Vein endothelial cell (primary cell): ENCODE measurements at places on chromosomes 12 and 14. TPM values are rescaled to one million over a fixed set of nuclear protein-coding genes. Genes with fewer than 3 reads are reported as not detected.

Gene VDR
- total RNA-seq: 0.33 and 0.38 TPM in 2 replicates

Gene REC8
- 1.3 and 4.1 TPM in 2 replicates for total RNA-seq

Gene ESR2
- total RNA-seq: 0.33 and 0.57 TPM in 2 replicates

Gene MSRB3
- 38.5 and 45.8 TPM in 2 replicates for total RNA-seq

Gene PSEN1
- 45.7 and 49.0 TPM in 2 replicates for total RNA-seq

Gene TCTN1
- 13.4 and 13.6 TPM in 2 replicates for total RNA-seq

Gene OS9
- 182 and 199 TPM in 2 replicates for total RNA-seq

Gene RNF31
- 48.3 and 60.3 TPM in 2 replicates for total RNA-seq

Gene SRRM4
- not detected in 2 replicates for total RNA-seq

Gene CLEC9A
- not detected in 2 replicates for total RNA-seq

Gene C12orf42
- not detected in 2 replicates for total RNA-seq

Gene MPHOSPH9
- total RNA-seq: 30.7 and 48.3 TPM in 2 replicates

Gene CLEC1B
- total RNA-seq: not detected in 2 replicates

Gene CLEC1A
- 13.4 and 38.3 TPM in 2 replicates for total RNA-seq

Gene FGD6
- 22.4 and 32.7 TPM in 2 replicates for total RNA-seq

Gene LRP1-AS
- not detected in 2 replicates for total RNA-seq

Gene IL23A
- 0.76 TPM in 1 of 2 replicates, not detected in the other for total RNA-seq

Gene AICDA
- not detected in 2 replicates for total RNA-seq

Gene POTEM
- total RNA-seq: not detected in 2 replicates

Gene PTPRQ
- 0.10 TPM in 1 of 2 replicates, not detected in the other for total RNA-seq

Gene KIF5A
- total RNA-seq: not detected in 2 replicates

Gene ANO2
- 45.6 and 58.5 TPM in 2 replicates for total RNA-seq

Gene EGLN3
- 1.3 and 5.2 TPM in 2 replicates for total RNA-seq

Gene TMPO
- 81.0 and 110 TPM in 2 replicates for total RNA-seq

Gene TMEM30B
- 0.19 and 0.33 TPM in 2 replicates for total RNA-seq

Gene CD69
- total RNA-seq: 1.3 and 1.8 TPM in 2 replicates

Gene ACRBP
- total RNA-seq: 0.57 and 1.6 TPM in 2 replicates

Gene RNASE11
- total RNA-seq: not detected in 2 replicates

Gene PLEKHA5
- total RNA-seq: 11.8 and 12.7 TPM in 2 replicates

Gene RNFT2
- 1.3 and 2.7 TPM in 2 replicates for total RNA-seq

Gene LYZ
- not detected in 2 replicates for total RNA-seq

Gene B4GALNT1
- total RNA-seq: not detected in 2 replicates

Gene ZNF140
- 20.9 and 21.9 TPM in 2 replicates for total RNA-seq

Gene LRP10
- total RNA-seq: 116 and 127 TPM in 2 replicates

Gene VRK1
- total RNA-seq: 22.9 and 37.8 TPM in 2 replicates

Gene LIN7A
- under 0.01 and 0.19 TPM in 2 replicates for total RNA-seq

Gene RARG
- 8.5 and 12.3 TPM in 2 replicates for total RNA-seq

Gene DBX2
- not detected in 2 replicates for total RNA-seq

Gene SLC16A7
- 12.4 and 17.2 TPM in 2 replicates for total RNA-seq

Gene DAD1
- total RNA-seq: 416 and 457 TPM in 2 replicates

Gene ASCL1
- not detected in 2 replicates for total RNA-seq

Gene FOXA1
- total RNA-seq: 0.33 TPM in 1 of 2 replicates, not detected in the other

Gene ITGB7
- under 0.01 TPM in 1 of 2 replicates, not detected in the other for total RNA-seq

Gene CISTR
- not detected in 2 replicates for total RNA-seq

Gene PCNX4
- 68.9 and 79.3 TPM in 2 replicates for total RNA-seq

Gene BMP4
- total RNA-seq: 103 and 240 TPM in 2 replicates

Gene TMEM121
- 5.6 and 6.2 TPM in 2 replicates for total RNA-seq

Gene LRRC9
- total RNA-seq: not detected in 2 replicates

Gene SLC6A15
- 1.4 and 2.3 TPM in 2 replicates for total RNA-seq

Gene TBC1D30
- 14.0 and 20.1 TPM in 2 replicates for total RNA-seq
